ENCODE measurements at places on chromosomes 5 and 9.

DNA sequence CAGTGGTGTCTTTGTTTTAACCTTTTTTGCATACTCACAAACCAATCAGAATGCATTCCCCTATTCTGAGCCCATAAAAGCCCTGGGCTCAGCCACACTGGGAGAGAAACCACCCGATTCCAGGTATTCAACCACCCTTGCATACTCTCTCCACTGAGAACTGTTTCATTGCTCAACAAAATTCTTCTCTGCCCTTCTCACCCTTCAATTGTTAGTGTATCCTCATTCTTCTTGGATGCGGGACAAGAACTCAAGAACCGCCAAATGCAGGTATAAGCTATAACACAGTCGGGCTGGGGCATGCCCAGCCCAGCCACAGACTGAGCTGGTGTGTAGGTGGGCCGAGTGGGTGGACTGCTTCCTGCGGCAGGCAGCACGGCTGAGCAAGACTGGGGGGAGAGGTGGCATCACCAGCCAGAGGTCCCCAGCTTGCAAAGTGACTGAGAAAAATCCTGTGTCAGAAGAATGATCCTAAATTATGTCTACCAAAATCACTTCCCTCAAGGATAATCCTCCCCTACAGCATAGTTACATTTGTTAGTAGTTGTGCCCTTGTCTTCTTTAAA, 141.0 kb downstream of the SSBP2 start:
- no peak for DNase-seq

- DNase-seq: peak; percentile 85
Observed at GRCh38 chr9:96417051-96417586, 1.1 kb downstream of the ZNF367 start.

GRCh38 chr9:24090566-24090965, 264.5 kb upstream of the ELAVL2 start:
- DNase-seq: no peak

- peak; percentile 74 for DNase-seq
Observed at GRCh38 chr9:129835860-129836223, 584 bp downstream of the USP20 start.

DNA sequence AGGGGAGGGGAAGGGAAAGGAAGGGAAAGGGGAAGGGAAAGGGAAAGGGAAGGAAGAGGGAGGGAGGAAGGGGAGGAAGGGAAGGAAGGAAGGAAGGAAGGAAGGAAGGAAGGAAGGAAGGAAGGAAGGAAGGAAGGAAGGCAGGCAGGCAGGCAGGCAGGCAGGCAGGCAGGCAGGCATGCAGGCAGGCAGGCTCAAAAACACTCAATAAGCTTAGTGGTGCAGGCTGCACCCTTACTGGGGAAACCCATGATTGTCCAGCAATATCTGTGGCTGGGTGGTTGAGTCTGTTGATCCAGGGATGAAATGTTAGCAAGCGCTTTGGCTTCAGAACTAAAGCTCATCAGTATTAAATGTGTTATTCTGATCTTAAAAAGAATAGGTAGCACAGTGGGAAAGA, 145.6 kb downstream of the LPAR1 start:
- no peak for DNase-seq

GRCh38 chr5:159933531-159934485, 17.5 kb downstream of the ADRA1B start:
- DNase-seq: no peak

GRCh38 chr5:147532156-147532555, 22.3 kb upstream of the DPYSL3 start:
- no peak for DNase-seq

- peak; percentile 20 for DNase-seq
Observed at GRCh38 chr9:130042406-130042884, 544 bp downstream of the FNBP1 start.

- DNase-seq: no peak
Observed at GRCh38 chr5:60354311-60354710, 345.7 kb downstream of the DEPDC1B start.

GRCh38 chr9:130174920-130175321, 2.7 kb downstream of the NCS1 start:
- DNase-seq: peak; percentile 48

- no peak for DNase-seq
Observed at GRCh38 chr5:86565197-86565789, 52.4 kb upstream of the COX7C start.

GRCh38 chr5:1139331-1140170, 27.7 kb upstream of the SLC12A7 start:
- DNase-seq: no peak

DNA sequence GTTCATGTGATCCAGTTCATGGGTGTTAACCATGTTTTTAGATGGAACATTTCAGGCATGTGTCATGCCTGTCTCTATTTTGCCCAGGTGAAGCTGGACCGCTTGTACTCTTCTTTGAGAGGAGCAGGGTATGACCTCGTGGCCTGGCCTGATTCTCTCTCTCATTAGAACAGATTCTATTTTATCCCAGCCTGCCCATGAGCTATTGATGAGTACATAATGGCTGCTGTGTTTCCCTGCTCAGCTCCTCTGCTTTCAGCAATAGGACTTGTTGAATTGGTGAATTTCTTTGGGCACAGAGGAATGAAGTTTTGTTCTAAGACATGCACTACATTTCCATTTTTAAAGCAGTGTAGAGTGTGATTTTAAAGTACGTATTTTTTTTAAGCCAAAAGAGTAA, 86.2 kb downstream of the HACD4 start:
- DNase-seq: no peak

DNA sequence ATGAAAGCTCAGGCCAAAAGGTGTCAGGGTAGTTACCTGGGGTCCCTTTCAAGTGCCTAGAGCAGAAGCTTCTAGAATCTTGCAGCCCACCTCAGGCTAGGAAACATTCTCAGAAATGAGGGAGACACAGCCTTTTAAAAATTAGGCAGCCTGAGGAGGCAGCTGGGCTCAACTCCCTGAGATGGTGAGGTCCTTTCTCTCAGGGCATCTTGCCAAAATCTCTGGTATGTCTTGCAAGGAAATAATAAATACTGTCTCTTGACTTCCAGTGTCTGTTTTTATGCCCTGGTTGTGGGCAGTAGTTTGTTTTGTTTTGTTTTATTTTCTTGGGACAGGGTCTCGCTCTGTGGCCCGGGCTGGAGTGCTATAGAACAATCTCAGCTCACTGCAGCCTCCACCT, 100.9 kb upstream of the APC start:
- no peak for DNase-seq

- no peak for DNase-seq
Observed at GRCh38 chr5:149724130-149724840, 5.8 kb upstream of the PPARGC1B start.

GRCh38 chr5:56264417-56265025, 31.4 kb upstream of the ANKRD55 start:
- peak; percentile 46 for DNase-seq

DNA sequence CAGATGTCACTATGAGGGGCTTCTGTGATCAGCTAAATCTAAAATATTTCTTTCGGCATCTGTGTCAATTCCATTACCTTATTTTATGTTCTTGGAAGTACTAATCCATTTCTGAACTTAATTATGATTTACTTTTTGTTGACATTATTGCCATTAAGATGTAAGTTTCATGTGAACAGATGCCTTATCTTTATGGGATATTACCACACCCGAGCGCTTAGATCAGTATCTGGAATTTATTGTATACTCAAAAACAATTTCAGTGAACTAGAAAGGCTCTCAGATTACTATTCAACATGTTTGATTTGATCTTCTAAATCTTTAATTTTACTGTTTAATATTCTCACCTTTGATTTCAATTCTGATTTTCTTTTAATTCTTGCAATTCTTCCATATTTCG, 567.7 kb upstream of the TLE4 start:
- no peak for DNase-seq

DNA sequence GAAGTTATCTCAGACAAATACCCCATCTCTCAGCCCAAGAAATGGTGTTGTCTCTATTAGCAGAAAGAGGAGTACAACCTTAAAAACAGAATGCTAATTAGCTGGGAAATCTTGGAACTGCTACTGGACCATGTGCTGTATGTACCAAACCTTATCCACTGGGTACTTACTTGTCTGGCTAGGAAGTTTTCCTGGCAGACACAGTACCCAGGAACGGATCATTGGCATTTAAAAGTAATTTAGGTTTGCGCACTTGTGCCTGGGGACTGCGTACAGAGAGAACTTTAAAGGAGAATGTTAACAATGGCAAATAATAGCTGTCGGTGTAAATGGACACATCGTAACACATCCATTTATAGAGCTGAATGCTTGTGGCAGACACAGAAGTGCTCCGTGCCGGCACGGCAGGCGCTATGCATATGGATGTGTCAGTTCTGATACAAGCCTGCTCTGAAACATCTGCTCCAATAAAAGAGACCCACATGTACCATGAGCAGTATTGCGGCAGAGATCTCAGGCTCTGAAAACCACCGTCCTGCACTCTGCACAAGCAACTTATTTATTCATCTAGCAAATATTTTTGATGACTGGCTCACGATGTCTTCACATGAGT, 290.6 kb upstream of the PANK3 start:
- no peak for DNase-seq

DNA sequence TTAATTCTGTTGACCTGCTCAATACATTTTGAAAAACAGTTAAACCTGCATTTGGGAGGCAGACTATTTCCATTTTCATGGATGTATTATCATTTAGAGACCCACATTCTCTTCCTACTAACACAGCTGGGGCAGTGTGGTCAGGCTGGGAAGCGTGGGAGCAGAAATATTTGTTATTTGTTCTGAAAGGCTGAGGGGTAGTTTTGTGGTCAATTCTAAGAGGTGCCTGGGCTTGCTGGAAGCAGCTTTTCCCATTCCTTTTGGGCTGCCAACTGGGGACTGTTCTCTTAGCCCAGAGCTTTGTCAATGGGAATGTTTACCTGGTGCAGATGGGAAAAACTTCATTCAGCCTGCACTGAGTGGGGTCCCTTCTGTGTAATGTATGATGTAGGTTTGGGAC, 171.4 kb upstream of the DAP start:
- DNase-seq: no peak

- DNase-seq: no peak
Observed at GRCh38 chr9:134694714-134695113, 53.1 kb downstream of the COL5A1 start.

DNA sequence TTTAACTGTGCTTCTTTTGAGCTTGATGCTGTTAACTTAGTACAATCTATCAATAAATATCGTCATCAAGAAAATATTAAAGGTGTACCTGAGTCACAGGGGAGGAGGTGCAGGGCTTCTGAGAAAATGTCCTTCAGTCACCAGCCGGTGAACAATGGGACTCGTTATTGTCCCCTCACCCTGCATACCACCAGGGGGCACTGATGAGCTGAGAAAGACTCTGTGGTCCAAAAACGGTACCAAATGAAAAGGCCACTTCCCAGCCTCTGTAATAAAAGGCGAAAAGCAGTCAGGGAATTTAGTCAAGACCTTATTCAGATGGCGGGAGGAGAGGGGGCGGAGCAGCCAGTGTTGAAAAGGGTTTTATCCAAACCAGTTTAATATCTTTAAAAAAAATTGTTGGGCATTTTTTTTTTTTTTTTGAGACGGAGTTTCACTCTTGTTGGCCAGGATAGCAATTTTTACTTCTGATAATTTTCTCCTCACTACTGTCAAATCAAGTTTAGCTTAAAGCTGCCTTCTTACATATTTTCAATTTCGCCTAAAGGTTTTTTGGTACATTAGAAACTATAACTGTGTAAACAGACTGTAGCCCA, 271.9 kb upstream of the ADAMTS16 start:
- DNase-seq: peak; percentile 20

- DNase-seq: no peak
Observed at GRCh38 chr9:119959846-119960545, 590.8 kb upstream of the BRINP1 start.

GRCh38 chr5:7663808-7664207, 187.1 kb downstream of the CFAP90 start:
- DNase-seq: no peak

GRCh38 chr5:129962506-129962905, 58.2 kb downstream of the CHSY3 start:
- no peak for DNase-seq

DNA sequence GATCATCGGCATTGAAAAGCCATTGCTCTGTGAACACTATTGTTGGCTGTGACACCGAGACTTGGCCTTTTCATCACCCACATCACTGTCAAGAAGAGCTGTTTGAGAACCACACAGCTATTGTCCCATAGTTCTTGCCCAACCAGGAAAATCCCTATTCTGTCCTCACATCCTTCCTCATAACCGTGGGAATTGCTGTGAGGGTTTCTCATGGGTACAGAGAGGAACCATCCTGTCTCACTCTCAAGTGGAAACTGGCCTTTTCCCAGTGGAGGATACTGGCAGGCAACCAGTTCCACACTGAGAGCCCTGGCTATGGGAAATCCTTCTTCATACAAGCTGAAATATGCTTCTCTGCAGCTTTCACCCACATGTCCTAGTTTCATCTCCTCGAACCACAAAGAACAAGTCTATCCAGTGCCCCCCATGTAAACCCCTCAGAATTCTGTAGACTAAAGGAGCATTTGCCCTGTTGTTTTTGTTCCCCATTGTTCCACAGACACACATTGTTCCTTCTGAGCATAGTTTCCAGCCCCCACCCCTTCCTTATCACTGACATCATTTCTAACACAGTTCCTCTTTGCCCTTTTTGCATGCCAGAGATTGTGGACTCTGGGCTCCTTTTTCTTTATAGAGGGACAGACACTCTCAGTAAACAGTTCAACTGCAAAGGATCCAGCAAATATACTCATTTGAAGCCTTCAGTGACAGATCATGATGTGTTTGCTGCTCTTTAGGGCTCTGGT, 57.8 kb upstream of the C5orf46 start:
- no peak for DNase-seq

- no peak for DNase-seq
Observed at GRCh38 chr5:178420354-178420781, 169.8 kb downstream of the COL23A1 start.

All from cardiac muscle cell (in vitro differentiated cells and primary cell).